ENCODE measurements at places on chromosomes 2 and 18. TPM values are rescaled to one million over a fixed set of nuclear protein-coding genes. Genes with fewer than 3 reads are reported as not detected.

CRYGC gene
- not detected for total RNA-seq

SLC19A3 gene
- total RNA-seq = 9.1 TPM

DNA sequence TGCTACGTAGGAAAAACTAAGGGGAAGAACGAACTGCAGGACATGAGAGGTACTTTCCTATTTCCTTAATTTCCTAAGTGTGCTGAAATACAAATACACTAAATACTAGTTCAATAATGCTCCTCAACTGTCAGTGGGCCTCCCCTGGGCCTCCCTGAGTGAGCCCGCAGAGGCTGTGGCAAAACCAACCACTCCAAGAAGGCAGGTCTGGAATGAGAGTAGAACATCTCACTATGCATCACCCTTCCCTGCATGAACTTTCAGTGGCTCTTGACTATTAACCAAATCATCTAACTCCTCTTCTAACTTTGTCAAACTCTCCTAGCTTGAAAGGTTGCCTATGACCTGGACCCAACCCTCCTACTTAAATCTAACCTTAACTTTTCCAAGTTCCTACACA lies 84.6 kb downstream of the THADA start:
- DNase-seq = no peak

DNA sequence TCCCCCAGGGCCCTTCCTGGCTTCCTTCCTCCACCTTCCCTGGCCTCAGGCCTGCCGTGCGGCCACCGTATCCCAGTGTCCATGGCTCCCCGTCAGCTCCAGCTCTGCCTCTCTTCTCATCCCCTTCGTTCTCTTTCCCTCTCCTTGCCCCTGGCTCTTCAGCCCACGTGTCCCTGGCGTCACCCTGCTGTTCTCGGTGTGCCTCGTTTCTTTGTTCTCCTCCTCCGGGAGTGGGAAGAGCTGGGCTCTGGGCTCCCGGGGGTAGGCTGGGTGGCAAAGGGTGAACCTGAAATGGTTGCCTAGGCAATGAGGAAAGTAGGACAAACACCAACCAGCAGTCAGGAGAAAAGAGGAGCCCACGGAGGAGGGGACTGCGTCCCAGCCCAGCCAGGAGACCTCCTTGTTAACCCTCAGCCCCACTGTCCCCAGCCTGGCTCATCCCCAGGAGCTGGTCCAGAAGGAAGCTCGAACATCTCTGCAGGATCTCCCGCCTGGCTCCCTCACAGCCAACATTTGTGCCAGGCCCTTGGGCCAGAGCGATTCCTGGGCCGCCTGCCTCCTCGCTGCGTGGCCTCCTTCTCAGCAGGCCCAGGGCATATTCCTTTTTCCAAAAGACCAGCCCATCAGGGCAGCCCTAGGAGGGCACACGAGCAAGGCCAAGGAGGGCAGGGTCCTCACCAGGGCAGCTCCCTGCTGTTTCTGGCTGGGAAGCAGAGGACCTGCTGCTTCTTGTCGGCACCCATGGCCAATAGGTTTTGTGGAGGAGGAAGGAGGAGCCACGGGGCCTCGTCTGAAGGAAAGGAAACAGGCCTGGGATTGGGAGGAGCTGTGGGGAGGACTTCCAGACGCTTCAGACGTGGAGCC lies 30.9 kb upstream of the DNMT3A start:
- DNase-seq = no peak

- peak; percentile 81 for DNase-seq
These were observed 114.8 kb upstream of the PTPRM start for GRCh38 chr18:7452331-7452730.

GRCh38 chr2:128309280-128310093 lies 9.2 kb downstream of the HS6ST1 start:
- no peak for DNase-seq
